ENCODE measurements at places on chromosomes 1 and 21.

DNA sequence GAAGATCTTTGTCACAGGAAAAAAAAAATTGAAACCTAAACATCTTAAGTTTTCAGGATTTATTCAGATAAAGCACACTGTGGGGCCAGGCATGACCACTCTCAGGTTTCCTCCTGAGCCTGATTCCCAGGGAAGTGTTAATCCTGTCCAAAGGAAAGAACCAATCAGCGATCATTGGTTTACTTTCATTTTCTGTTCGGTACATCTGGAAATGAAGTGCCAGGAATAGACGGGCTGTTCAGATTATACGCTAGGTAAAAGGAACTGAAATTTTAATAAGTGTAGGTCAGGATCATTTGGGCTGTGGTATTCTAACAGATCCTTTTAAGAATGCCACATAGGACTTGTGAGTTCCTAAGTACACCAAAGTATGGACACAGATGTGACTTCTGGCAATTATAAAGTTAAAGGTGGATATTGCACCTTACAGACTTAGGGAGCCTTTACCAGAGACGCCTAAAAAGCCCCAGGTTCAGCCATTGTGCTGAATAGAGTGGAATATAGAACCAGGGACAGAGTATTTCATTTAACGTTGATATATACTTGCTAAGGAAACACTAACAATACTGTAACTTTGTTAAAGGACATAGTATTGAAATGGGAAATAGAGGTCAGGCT, 9.3 kb upstream of the CACYBP start:
- DNase-seq: no peak

- no peak for DNase-seq
Observed at GRCh38 chr1:229027158-229027557, 243.8 kb upstream of the RAB4A start.

DNA sequence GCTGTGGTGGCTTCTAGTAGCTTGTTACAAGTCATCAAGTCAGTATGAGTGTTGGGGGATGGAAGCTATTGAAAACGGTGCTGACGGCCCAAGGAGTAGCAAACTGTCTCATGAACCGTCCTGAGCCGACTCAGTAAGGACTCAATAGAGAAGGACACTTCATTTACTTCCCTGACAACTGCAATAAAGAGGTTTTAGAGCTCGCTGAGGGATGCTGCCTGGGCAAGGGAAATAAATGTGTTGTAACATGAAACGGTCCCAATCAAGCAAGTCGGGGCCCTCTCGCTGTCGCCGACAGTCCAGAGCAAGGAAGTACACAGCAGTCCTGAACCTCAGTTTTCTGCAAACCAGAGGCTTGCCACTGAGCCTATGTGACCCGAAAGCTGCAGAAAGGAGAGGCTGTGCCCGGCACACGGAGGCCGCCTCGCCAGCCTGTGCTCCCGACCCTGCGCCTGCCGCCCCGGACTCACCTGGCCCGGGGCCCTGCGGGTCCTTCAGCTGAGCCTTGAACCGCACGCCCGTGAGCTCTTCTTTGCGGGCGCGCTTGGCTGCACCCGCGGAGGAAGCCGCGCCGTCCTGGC, 423 bp downstream of the URB1 start:
- DNase-seq: no peak

GRCh38 chr1:3508757-3509415, 54.4 kb downstream of the ARHGEF16 start:
- no peak for DNase-seq

- DNase-seq: no peak
Observed at GRCh38 chr1:182270731-182271130, 120.9 kb downstream of the GLUL start.
